ENCODE measurements at places on chromosomes 4 and X.

- DNase-seq: no peak
Observed at GRCh38 chr4:146269228-146269653, 54.9 kb downstream of the REELD1 start.

- DNase-seq: no peak
Observed at GRCh38 chrX:67723580-67724351, 179.9 kb downstream of the AR start.

DNA sequence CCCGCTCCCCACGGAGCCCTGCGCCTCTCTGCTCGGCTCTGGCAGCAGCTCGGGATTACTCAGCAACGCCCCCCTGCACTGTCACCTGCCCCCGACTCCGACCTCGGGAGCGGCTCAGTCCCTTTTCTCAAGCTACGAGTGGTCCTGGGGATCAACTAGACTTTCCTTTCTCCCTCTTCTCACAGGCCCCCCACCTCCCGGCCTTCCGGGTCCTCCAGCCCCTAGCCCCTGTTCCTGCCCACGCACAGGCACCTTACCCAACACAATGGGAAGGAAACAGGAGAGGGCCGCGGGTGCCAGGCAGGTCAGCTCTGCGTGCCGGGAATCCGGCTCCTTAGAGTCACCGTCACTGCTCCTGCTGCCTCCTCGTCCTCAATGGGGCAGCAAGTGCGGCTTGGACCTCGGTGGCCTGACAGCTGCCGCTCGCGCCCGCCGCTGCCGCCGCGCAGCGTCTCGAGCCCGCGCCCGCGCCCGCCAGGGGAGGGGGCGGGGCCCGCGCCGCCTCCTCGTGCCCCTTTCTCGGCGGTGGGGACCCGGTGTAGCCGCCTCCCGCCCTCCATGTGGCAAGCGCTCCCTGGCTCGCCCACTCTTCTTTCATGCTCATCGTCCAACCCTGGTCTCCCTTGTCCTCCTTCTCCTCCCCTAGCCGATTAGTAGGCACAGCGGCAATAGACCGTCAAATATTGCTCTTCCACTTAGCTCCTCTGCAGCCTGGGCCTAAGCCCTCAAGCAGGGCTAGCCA, at the start of gene RAB9B:
RAB9B (minus strand) TSS at position 455 of the 742 bp plus-strand sequence. CDS start 6,473 bp downstream, outside the sequence.
- DNase-seq: peak; percentile 67

GRCh38 chr4:47741200-47741599, 96.7 kb downstream of the CORIN start:
- DNase-seq: no peak

DNA sequence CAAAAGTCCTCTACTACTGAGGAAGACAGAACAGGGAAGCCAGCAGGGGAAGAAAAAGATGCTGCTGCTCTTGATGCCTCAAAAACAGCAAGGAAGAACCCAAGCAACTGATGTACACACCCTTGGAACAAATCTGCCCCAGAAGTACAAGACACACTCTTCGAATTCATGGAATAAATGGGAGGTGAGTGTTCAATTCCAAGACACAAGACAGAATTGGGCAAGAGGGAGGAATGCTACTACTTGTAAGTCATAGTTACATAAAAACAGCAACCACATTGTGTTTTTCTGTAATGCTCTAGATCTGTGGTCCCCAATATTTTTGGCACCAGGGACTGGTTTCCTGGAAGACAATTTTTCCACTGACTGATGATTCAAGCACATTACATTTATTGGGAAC, 58.0 kb upstream of the H2AZ1 start:
- DNase-seq: no peak

Data from stimulated activated CD4-positive, alpha-beta T cell treated with anti-CD3 and anti-CD28 coated beads, Interleukin-2, amount 100 ng/mL, for 24 hours (primary cell).